ENCODE measurements at places on chromosomes 13 and 19. TPM values are rescaled to one million over a fixed set of nuclear protein-coding genes. Genes with fewer than 3 reads are reported as not detected.

COX6B1 gene
- 250 TPM for total RNA-seq

DNA sequence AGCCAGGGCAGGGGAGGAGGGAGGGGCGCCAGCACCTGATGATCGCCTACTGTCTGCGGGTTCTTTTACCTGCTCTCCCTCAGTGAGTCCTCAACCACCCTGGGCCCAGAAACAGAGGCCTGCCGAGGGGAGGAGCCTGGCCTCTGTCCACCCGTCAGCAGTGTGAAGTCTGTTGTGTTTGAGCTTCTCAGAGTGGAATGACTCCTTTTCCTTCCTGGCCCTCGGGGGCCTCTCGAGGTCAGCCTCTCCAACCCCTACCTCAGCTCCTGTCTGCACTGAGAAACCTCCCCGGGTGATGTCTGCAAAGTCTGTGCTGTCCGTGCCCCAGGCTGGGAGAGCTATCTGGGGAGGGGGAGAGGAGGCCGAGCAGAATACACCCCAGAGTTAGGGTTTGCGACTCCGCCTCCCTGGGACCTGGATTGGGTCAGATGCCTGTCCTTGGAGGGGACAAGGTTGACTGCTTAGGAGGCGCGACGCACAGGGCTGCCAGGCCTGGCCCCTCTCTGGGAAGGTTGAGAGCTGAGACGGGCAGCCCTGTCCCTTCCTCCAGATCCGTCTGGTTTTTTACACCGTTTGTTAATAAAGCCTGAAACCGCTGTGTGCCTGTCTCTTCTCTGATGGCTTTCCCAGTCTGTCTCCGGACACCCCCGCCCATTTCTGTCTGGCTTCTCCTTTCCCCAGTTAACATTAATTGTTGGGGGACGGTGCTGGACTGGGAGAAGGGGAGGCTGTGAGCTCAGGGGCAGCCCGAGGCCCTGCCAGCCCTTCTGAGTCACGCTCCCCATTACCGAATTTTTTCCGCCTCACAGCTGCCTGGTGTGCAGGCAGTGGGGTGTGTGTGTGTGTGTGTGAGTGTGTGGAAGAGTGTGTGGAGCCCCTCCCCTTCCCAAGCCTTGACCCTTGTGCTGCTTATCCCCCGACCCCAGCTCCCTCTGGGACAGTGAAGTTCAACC lies 989 bp upstream of the SSC5D start:
- no peak for DNase-seq

DNA sequence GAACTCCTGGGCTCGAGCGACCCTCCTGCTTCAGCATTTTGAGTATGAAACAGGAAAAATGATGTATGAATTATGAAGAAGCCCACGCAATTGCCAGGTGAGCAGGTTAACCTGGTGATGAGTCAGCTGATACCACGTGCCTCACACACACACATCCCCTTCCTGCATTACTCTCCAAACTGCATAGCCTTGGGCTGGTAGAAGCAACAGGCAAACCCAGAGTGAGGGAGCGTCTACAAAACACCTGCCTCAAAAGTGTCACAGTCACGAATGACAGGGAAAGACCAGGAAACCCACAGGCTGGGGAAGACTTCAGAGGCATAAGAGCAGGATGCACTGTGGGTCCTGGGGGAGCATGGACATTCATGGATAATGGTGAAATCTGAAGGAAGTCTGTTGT lies 192.8 kb upstream of the IRS2 start:
- DNase-seq: no peak

DNA sequence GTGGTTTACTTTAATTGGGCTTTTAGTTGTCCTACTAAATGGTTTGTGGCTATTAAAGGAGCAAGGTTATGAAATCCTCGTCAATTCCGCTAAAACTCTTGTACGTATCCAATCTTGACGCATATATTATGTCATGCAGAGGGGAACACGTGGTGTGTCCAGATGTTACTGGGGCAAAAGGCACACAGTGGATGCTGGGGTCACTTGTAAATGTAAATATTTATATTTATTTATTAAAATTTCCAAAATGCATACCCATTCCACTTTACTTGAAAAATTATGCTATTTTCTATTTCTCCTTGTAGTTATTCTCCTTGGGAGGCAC lies 36.7 kb upstream of the SLC46A3 start:
- DNase-seq: no peak

DNA sequence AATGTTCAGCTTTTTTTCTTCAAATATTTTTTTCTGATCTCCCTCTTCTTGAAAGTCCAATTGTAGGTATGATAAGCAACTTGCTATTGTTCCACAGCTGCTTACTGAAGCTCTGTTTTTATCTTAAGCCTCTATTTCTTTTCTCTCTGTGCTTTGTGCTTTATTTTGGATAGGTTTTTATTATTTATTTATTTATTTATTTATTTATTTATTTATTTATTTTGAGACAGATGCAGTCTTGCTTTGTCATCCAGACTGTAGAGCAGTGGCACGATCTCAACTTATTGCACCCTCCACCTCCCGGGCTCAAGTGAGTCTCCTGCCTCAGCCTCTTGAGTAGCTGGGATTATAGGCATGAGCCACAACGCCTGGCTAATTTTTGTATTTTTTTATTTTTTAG lies 199.4 kb downstream of the KLF12 start:
- no peak for DNase-seq

PLK5 gene
- total RNA-seq: not detected

DNA sequence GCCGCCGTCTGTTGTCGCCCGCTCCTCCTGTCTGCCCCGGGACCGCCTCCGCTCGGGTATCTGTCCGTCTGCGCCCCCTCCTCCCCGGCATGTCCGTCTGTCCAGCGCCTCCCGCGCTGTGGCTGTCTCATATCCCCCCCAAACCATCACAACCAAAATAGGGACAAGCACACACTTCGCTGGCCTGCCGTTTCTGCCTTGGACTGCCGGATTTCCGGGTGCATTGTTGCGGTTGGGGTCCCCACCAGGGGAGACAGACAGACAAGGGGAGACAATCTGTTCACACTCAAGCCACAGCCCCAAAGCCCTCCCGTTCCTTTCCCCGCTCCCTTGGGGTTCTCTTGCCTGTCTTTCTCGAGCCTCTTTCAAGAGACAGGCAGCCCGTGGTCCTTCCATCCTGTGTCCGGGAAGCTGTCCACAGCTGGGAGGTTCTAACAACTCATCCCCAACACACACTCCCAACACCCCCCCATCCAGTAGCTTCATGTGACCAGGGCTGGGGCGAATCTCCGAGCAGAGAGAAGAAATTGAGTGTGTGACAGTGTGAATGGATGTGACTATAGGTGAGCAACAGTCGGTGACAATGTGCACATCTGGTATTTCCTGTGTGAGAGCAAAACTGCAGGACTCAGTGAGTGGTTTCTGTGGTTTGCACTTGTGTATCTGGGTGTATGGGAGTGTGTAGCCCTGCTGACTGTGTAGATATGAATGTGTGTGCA lies 16.5 kb upstream of the FOSB start:
- DNase-seq: peak; percentile 72

KLK3 gene
- total RNA-seq: not detected

DNA sequence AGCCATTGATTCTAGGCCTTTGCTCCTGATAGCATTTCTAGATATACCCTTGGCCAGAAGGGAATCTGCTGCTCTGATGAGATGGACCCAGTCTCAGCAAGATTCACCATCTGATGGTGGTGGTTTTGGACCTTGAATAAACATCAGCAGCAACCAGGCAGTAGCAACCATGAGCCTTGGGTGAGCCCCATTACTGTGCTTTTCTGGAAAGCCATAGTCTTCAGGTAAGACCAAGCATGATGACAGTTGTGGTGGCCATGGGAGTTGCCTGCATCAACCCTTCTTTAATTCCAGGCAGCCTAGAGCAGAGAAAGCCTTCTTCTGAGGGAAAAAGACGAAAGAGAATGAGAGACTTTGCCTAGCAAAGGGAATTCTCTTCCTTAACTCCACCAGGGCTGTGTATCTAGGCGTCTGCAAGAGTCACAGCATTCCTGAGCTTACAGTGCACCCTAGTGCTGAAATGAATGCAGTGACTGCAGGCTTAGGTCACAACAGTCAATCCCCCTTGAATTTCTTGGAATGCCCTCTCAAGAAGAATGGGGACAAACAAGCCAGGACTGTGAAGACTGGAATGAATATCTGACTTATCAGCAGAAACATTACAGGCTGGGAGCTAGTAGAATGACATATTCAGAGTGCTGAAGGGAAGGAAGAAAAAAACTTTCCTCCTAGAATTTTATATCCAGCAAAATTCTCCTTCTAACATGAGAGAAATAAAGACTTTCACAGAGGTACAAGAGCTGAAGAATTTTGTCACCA lies 942.4 kb upstream of the PCDH20 start:
- DNase-seq: no peak

CRB3 gene
- 4.2 TPM for total RNA-seq

DNA sequence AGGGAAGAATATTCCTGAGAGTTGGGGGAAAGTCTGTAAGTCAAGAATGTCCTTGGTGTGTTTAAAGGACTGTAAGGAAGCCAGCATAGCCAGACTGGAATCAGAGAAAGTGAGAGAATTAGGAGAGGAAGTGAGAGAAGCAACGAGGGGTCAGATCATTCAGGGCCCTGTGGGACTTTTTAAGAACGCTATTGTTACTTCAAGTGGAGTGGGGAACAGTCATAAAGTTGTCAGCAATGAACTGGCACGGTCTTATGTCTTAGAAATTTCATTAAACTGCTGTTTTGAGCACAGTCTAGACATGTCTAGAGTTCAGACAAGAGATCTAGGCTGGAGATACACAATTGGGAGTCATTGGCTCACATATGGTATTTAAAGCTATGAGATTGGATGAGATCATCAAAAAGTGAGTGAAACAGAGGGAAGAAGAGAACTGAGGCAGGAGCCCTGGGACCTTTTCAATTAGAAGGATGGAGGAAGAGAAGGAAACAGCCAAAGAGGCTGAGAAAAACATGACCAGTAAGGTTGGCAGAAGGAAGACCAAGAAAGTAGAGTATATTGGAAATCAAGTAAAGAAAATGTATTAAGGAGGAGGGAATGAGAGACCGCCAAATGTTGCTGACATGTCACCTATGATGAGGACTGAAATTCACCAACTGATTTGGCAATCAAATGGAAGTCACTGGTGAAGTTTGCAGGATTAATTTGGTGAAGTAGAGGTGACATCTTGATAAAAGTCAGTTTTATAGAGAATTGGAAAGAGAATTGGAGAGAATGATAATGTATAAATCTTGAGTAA lies 263.5 kb downstream of the GPC5 start:
- DNase-seq: no peak

FUT2 gene
- total RNA-seq: not detected

- no peak for DNase-seq
These were observed 774.8 kb upstream of the ARGLU1 start for GRCh38 chr13:107342747-107343146.

- no peak for DNase-seq
These were observed 42.0 kb upstream of the TM9SF2 start for GRCh38 chr13:99459099-99459850.

C1QTNF9B gene
- not detected for total RNA-seq

DNA sequence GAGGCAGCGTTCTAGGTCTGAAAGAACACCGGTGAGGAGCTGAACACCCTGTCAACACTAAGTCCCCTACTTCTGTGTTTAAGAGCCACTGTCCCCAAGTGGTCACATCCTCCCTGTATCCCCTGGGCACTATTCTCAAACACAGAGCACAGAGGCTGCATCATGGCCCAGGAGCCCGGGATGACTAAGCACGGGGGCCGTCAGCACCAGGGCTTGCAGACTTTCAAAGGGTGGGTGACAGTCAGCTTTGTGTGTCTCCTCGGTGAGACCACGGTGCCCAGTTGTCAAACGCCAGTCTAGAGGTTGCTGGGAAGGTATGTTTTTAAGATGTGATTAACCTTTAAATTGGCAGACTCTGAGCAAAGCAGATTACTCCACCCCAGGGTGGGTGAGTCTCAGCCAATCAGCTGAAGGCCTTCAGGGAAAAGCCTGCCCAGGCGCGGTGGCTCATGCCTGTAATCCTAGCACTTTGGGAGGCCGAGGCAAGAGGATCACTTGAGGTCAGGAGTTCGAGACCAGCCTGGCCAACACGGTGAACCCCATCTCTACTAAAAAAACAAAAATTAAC lies 8.0 kb downstream of the MAP2K2 start:
- DNase-seq: no peak

CILP2 gene
- total RNA-seq: 0.09 TPM

GRCh38 chr19:47391510-47392223 lies 27.7 kb downstream of the MEIS3 start:
- DNase-seq: peak; percentile 75

GRCh38 chr19:13729859-13730258 lies 34.5 kb upstream of the MRI1 start:
- DNase-seq: no peak

- no peak for DNase-seq
These were observed 1525.9 kb upstream of the SLC10A2 start for GRCh38 chr13:104592127-104592526.

GRCh38 chr13:73039201-73040108 lies 19.4 kb upstream of the KLF5 start:
- DNase-seq: no peak

GRCh38 chr19:54206831-54207177 lies 6.1 kb downstream of the RPS9 start:
- no peak for DNase-seq

DNA sequence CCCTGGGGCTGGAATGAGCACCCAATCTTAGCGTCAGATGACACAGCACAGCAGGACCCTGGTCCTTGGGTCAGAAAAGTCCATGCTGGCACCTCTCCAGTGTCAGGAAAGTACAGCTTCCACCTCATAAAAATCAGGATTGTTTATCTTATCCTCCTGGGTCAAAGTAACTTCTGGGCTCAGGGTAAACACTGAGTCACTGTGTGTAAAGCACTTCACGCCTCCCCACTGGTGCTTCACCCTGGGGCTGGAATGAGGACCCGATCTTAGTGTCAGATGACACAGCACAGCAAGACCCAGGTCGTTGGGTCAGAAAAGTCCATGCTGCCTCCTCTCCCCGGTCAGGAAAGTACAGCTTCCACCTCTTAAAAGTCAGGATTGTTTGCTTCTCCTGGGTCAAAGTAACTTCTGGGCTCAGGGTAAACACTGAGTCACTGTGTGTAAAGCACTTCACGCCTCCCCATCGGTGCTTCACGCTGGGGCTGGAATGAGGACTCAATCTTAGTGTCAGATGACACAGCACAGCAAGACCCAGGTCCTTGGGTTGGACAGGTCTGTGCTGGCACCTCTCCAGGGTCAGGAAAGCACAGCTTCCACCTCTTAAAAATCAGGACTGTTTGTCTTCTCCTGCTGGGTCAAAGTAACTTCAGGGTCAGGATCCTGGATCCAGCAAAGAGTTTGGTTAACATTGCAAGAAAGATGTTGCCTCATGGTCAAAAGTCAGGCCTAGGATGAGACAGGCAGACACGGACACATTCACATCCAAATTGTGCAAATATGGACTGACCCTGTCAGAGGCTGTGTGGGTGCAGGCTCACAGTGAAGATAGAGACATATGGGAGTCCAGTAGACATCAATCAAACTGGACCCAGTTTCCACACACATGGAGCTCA lies 39.2 kb upstream of the CYP2A7 start:
- no peak for DNase-seq
